GM12864 (cell line): ENCODE measurements at places on chromosomes 6 and 20.

DNA sequence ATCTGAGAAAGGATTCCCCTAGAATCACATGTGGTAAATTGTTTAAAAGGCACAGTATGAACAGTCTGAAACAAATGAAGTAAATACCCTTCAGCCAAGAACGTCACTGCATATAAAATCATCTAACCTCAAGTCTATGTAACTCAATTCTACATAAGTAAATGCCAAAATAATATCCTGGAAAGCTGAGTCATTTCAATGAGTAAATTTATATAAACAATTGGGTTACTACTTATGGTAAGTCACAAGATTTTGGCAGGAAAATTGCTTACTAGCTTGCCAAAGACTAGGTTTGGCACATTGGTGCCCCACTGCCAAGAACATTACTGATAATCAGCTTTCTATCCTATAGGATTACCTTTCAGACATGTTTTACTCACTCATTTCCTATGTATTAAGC lies 8.4 kb downstream of the GMDS start:
- no peak for DNase-seq

GRCh38 chr6:14674458-14674857 lies 556.9 kb downstream of the CD83 start:
- DNase-seq, result no peak

GRCh38 chr6:142322504-142323198 lies 20.8 kb downstream of the ADGRG6 start:
- DNase-seq, result no peak

GRCh38 chr6:151021896-151022295 lies 156.4 kb downstream of the MTHFD1L start:
- DNase-seq, result no peak

DNA sequence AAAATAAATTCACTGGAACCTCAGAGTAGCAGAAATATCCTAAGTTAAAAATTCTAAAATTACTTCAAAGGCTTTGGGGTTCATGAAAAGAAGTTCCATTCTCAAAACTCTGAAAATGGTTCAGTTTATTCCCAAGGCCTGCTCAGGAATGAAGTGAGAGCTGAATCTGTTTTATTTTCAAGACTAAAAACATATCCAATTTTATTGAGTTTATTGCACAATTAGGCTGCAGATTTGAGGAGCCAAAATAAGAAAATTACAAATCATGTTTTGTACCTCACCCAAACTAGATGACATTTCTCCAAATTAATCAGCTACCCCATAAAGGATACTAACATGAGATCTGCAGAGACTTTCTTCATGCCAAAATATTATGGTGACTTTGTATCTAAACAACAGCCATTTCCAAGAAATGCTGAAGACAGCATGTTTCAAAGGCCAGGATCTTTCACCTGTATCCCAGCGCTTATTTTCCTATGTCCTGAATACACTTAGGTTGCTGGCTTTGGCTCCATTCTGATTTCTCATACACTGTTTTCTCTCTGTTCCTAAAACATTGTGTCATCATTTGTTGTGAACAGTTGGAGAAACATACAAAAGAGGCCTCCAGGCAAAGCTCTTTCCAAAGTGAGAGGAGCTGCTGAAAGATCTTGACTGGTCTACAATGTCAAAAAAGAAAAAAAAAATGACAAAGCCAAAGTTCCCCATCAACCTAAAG lies 85.7 kb upstream of the F13A1 start:
- DNase-seq, result no peak

- DNase-seq, result no peak
These were observed 131.2 kb downstream of the PLEKHG1 start for GRCh38 chr6:150730801-150731457.

- DNase-seq, result no peak
These were observed 92.4 kb downstream of the RTN4IP1 start for GRCh38 chr6:106536851-106537250.

DNA sequence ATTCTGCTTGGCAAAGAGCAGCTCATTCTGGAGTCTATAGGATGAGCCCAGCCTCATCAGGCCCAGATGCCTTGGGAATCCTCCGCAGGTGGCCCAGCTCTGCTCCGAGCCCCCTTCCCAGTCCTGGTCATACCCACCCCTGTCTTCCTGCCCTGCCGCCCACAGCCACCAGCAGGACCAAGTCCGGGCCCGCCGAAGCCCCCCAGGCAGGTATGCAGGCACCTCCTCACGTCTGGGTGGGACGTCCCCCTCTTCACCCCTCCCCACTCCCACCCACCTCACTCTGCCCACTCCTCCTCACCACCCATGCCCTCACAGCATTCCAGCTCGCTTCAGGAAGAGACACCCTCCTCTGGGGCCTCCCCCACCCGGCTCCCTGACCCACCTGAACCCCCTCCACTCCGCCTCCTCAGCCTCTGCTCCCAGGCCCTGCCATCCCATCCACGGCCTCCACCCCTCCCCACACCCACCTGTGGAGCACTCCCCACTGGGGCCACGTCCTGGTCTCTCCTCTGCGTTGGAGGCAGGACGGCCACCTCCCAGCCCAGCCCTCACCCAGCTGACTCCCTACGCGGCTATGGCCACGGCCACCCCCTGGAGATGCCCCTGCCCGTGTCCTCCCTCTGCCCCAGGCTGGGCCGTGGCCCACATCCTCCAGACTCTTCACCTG lies 43.4 kb downstream of the KCNQ2 start:
- no peak for DNase-seq

- no peak for DNase-seq
These were observed 1.1 kb downstream of the EIF2S2 start for GRCh38 chr20:34110745-34111641.

GRCh38 chr20:16004108-16004854 lies 569.0 kb downstream of the KIF16B start:
- DNase-seq, result no peak

DNA sequence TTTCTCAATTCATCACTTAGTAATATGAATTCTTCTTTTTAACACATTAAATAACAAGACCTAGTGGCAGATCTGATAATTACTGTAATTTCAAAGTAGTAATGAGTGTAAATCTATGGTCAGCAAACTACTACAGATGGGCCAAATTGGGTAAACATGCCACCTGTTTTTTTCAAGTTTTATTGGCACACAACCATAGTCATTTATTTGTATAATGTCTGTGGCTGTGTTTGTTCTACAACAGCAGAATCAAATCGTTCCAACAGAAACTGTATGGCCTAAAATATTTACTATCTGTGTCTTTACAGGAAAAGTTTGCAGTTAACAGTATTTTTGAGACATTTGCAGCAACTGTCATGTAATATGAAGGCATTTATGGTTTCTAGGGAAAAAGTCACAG lies 86.1 kb upstream of the EYA2 start:
- DNase-seq, result no peak

GRCh38 chr6:92376691-92377090 lies 1042.7 kb downstream of the EPHA7 start:
- no peak for DNase-seq

DNA sequence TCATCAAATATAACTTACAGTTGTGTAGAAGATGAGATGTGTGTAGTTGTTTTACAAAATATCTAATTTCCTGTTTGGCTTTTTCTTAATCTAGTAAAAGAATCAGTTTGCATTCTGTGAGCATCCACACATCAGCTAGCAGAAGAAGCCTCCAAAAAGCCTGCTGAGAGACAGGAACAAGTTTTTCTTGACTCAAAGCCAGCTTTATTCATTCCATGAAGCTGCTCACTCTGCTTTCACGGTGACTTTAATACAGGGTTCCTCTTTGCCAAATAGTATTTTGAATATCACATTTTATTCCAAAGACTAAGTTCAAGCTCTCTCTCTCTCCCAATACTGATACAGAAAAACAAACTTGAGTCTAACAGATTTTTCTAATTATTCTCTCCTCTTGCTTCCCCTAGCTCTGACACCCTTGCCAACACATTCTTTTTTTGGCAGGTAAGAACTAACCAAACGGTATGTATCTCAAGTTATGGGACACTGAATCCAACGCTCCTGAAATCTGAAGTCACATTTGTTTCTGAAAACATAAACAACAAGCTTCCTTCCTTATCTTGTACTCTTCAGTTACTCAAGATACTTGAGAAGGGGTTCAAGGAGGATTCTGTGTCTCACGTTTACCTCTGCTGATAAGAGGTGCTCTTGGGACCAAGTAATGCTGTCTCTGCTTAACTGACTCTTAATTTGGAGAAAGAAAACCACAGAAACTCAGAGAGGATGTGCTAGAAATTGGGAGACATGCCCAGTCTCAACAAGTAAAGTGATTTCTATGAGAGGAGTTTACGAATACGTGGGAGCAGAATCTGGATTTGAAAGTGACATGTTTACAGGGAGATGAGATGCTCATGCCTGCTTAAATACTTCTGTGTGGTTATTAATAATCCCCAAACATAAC lies 184.2 kb upstream of the SPTLC3 start:
- no peak for DNase-seq

DNA sequence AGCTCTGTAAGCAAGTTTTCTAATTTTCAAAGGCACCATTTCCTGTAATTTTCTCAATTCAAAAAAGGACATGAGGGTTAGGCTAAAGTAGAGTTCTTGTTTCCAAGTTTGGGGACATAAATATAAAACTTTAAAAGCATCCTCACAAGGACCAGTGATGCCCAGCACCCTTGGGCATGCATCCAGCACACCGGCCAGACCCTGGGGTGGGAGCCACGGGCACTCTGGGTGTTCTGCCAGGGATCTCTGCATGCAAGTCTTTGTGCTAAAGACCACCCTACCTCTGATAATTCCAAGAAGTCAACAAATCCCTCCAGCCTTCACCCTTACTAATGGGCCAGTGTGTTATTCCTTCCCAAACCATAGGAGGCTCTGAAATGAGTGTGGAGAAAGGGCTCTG lies 46.5 kb downstream of the PLCG1 start:
- DNase-seq, result no peak

GRCh38 chr20:1072258-1072657 lies 46.1 kb upstream of the PSMF1 start:
- DNase-seq, result no peak

DNA sequence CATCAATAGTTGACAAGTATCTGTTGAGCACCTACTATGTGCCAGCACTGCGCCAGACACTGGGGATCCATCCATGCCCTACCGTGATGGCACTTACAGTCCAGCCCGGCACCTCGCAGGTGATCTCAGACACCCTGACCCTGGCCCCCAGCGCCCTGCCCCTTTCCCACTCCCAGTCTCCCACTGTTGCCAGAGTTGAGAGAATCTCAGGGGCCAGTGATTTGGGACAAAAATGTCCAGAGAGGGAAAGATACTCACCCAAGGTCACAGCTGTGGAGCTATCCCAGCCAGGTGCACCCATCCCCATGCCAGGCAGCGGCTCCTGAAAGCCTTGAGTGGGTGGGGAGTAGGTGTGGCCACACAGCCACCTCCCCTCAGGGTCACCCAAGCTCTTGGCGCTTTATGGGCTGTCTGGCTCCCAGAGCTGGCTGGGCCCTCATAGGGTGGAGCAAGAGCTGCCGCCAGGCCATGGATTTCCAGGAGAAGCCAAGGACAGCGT lies 3.3 kb downstream of the PI16 start:
- DNase-seq, result no peak

DNA sequence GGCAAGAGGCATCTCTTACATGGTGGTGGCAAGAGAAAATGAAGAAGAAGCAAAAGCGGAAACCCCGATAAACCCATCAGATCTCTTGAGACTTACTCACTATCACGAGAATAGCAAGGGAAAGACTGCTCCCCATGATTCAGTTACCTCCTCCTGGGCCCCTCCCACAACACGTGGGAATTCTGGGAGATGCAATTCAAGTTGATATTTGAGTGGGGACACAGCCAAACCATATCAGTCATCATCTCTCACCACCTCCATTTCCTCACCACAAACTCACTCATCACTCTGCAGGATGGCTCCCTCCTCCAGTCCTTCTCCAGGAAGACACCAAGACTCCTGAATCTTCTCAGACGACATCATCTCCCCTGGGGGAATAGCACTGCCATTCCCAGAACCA lies 25.8 kb upstream of the SLC16A10 start:
- no peak for DNase-seq

GRCh38 chr6:111201244-111201554 lies 113.9 kb downstream of the SLC16A10 start:
- DNase-seq, result no peak

DNA sequence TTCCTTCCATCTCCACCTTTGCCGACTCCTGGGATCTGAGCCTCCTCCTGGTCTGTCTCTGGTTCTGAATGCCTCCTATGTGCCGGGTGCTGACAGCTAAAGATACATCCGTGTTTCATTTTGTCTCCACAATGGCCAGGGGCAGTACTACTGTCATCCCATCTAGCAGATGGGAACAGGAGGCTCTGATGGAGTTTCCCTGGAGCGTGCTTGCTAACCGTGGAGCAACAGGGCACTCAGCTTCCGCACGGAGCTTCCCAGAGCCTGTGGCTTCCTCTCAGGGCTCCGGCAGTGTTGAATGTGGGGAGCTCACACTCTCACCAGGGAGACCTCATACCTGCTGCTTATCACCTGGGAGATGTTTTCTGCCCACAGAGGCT lies 11.9 kb upstream of the NPBWR2 start:
- no peak for DNase-seq

DNA sequence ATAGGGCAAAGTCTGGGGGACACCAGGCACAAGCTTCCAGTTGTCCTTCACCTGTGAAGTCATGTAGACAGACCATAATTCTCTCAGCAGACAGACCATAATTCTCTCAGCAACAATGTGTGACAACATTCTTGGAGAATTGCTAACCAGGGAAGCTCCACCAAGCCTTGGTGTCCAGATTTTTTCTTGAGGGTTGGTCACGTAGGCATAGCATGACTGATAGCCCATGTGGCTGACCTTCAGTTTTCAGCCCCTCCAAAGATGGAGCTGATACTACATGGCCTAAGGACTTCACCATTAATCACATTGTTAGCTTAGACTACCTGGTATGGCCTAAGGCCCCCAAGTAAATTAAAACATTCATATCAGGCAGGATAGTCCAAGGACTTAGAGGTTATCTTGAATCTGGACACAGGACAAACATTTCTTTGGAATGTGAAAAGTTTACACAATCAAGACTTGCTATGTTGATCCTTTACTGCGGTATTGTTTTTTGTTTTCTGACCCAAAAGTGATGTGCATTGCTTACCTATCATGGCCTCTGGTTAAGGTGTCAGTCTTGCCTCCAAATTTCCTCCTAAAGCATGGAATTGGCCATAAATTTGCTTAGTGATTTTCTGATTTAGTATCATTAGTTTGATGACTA lies 76.9 kb downstream of the CEP57L1 start:
- no peak for DNase-seq

DNA sequence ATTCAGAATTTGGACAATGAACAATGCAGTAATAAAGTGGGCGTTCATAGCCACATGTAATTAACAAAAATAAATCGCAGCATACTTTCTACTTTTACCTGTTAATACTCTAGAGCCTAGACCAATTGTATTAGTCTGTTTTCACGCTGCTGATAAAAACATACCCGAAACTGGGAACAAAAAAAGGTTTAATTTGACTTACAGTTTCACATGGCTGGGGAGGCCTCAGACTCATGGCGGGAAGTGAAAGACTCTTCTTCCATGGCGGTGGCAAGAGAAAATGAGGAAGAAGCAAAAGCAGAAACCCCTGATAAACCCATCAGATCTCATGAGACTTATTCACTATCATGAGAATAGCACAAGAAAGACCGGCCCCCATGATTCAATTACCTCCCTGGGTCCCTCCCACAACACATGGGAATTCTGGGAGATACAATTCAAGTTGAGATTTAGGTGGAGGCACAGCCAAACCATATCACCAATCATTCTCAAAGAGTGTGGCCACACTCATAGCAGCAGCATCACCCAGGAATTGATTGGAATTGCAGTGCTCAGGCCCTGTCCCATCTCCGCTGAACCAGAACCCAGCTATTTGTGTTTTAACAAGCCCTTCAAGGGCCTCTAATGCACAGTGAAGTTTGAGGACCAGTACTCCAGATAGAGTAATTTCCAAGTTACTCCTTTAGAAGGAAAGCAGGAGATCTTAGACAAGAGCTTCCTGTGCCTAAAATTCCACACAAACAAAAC lies 650.0 kb downstream of the KIF16B start:
- DNase-seq, result peak; percentile 50
